ENCODE measurements at places on chromosomes 3 and 15.

DNA sequence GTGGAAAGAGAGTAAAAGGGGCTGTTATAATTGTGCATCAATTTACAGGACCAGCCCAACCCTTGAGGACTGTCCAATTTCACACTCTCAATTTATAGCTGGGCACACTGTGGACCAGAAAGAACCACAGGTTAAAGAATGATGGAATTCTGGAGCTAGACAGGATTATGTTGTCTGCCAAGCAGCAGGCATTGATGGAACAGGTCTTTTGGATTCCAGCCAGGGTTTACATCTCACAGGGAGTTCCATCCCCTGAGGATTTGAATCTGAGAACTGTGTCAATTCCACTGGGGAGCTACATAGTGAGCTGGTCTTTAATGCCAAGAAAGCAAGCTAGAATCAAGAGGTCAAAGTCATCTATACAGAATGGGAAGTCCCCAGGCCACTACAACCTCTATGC is 389.5 kb upstream of the WNT5A start:
- no peak for DNase-seq

- DNase-seq = no peak
These were observed 400.8 kb upstream of the CNTN3 start for GRCh38 chr3:75015280-75015679.

- DNase-seq = no peak
These were observed 336.1 kb downstream of the TBL1XR1 start for GRCh38 chr3:176861137-176861536.

GRCh38 chr15:48017747-48018146 is 103.0 kb upstream of the SLC24A5 start:
- DNase-seq = no peak
